ENCODE measurements at places on chromosomes 13 and 19. TPM values are rescaled to one million over a fixed set of nuclear protein-coding genes. Genes with fewer than 3 reads are reported as not detected.

DNA sequence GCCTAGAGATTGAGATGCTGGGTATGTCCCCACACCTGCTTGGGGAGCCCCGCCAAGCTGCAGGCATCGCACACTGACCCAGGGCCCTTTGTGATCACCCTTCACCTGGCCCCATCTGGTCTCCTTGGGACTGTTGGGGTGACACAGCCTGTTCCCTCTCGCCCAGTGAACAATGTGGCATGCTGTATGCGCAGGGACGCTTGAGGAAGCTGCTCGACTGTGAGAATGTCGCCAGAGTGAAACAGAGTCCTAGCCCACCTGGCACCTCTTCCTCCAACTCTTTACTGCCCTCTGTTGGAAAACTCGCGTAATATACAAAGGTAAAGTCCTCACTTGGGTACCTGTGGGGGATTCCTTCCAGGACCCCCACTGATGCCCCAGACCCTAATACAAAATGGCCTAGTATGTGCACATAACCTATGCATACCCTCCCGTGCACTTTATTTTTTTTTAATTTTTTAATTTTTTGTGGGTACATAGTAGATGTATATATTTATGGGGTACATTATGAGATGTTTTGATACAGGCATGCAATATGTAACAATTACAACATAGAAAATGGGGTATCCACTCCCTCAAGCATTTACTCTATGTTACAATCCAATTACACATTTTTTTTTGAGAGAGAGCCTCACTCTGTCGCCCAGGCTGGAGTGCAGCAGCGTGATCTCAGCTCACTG lies 9.0 kb downstream of the BLOC1S3 start:
- peak; percentile 36 for DNase-seq

DNA sequence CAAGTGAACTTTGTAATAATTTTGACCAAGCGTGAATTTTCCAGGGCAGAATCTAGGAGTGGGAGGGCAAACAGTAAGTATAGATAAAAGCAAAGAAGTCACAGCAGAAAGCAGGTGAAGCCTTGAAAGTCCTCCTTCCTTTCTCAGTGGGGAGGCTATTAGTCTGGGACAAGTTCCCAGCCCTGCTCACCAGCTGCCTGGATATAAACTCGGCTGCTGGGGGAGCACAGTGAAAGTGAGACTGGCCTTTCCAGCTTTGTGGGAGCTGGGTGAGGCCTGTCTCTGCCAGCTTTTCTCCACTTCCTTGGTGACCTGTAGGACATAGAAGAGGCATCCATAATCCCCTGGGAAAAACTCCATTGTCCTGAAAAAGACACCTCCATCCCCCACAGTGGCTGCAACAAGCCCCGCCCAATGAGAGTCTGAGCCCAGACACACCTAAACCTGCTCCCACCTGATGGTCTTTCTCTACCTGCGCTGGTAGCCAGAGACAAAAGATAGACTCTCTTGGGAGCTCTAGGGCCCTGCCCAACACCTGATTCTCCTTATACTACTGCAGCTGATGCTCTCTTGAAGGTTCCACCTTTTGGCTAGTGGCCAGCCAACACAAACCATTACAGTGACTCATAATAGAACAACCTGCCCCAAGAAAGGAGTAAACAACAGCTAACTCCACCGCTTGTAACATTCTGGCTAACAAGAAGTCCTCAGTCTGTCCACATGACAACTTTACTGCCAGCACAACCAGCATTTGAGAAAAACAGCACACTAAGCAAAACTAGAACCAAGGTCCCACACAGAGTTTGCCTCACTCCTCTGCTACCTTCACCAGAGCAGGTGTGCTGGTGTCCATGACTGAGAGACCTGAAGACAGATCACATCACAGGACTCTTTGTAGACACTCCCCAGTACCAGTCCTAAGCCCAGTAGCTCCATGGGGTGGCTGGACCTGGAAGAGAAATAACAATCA lies 252.2 kb upstream of the SLITRK6 start:
- no peak for DNase-seq

DNA sequence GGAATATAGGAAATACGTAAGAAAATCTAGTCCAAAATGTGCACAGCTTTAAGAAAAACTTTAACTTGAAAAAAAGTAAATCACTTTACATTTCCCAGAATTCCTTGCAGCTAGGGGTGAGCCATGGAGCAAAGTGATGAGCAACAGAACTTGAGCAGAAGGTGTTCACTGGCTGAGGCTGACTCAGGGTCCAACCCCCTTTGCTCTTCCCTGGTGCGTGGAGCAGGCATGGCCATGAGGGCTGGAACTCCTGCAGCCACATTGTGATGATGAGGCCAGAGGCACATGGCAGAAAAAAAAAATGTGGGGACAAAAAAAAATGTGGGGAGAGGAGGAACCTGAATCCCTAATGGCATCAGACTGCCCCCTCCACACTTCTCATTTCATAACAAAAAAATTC lies 9.9 kb upstream of the PLA2G4C start:
- DNase-seq, result no peak

GRCh38 chr13:38636761-38637160 lies 50.1 kb upstream of the FREM2 start:
- DNase-seq, result no peak

GRCh38 chr19:48965806-48966540 lies 864 bp downstream of the FTL start:
- DNase-seq, result peak; percentile 96

DNA sequence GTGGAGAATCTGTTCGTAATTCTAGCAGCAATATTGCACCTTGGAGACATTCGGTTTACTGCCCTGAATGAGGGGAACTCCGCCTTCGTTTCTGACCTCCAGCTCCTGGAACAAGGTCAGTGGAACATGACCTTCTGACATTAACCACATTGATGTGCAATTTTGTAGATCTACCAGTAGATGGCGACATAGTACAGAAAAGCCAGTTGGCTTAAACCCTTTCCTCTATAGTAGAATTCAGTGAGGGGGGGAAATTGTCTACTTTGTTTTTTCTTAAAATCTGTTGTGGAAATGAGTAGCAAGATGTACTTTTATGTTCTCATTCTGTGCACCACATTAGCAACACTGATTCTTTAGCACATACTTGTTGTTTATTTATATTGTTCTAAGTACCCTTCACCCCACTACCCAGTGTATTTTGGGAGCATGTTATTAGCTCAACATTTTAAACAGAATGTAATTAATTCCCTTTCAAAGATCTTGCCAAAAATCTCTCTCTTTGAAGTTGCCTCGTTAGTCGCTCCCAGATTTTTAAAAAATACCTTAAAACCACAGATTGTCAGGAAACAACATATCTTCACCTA lies 332.2 kb downstream of the MYO16 start:
- peak; percentile 4 for DNase-seq

GRCh38 chr13:80039000-80039399 lies 301.9 kb downstream of the SPRY2 start:
- no peak for DNase-seq

DNA sequence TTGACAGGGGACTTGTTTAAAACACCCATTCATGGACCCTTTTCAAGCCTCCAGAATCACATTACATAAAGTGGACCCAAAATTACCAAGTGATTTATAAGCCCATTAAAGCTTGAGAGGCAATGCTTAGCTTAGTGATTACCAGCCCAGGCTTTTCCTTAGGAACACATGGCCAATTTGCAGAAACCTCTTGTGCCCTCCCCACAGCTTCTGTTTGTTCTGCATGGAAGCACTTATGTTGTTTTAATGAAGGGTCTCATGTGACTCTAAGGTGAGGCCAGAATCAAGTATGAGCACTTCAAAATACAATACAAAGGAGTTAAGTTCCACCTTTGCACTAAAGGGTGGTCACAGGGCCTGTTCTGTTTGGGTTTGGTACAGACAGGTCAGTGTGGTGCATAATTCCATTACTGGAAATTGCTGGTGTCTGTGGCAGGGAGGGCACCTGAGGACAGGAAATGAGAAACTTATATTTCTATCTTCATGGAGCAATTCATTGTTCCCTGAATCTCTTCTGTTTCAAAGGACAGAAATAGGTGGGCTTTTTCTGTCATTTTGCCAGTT lies 15.3 kb downstream of the ZNF486 start:
- DNase-seq, result no peak

GRCh38 chr13:114259374-114259773 lies 22.0 kb upstream of the UPF3A start:
- DNase-seq, result no peak

DNA sequence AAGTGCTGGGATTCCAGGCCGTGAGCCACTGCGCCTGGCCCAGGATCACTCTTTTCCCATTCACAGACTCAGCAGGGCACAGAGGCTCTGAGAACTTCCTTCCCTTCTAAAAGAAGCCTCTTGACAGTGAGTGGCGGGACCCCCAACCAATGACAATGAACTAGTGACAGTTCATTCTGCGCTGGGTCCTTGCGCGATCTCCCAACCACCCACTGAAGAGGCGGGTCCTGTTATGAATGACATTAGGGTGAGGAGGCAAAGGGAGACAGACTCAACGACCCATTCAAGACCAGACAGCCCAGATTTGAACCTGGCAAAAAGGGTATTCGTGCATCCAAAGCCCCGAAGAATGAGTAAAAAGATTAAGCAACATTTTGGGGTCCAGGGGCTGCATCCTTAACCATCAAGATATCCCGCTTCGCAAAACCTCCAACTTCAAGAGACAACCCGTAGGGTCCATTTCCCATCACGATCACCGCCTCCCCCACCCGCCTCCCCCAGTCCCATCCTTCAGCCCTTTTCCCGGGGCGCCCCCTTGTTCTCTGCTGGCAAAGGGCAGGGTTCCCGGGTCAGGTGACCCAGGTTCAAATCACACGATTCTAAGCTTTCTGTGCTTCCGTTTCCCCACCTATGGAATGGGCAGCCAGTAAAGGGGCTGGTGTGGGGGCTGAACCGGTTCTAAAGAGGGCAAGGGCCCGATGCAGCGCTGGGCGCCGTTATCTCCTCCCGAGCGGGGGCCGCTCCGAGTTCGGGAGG lies 719 bp downstream of the SUGP2 start:
- DNase-seq, result peak; percentile 97

DNA sequence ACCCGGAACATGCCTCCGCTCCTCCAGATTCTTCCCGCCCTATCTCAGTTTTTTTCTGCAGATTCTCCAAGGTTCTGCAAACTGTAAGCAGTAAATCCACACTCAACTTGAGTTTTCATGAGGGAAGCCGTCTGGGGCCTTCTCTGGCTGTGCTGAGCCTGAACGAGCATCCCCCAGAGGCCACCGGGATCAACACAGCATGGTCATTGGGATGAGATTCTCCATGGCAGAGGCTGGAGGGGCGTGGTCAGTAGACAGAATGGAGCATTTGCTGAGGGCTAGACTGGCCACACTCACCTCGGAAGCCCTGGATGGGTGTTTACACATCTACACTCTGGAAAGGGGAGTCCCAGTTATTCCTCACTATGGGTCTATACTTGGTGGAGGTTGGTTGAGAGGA lies 2.3 kb upstream of the LILRA4 start:
- DNase-seq, result no peak

DNA sequence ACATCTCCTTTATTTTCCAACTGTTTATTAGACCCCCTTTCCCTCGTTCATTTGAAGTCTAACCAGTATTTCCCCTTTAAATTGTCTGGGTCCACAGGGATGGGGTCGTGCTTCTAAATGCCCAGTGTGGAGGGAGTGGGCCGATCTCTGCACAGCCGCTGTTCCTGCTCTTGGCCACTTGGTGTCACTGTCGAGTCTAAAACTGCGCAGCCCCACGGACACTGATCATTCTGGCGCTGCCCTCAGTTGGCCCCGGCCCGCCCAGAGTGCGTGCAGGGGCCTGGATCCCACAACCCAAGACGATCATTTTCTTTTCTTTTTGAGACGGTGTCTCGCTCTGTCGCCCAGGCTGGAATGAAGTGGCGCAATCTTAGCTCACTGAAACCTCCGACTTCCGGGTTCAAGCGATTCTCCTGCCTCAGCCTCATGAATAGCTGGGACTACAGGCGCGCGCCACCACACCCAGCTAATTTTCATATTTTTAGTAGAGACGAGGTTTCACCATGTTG lies 12.0 kb downstream of the WDR88 start:
- peak; percentile 76 for DNase-seq

DNA sequence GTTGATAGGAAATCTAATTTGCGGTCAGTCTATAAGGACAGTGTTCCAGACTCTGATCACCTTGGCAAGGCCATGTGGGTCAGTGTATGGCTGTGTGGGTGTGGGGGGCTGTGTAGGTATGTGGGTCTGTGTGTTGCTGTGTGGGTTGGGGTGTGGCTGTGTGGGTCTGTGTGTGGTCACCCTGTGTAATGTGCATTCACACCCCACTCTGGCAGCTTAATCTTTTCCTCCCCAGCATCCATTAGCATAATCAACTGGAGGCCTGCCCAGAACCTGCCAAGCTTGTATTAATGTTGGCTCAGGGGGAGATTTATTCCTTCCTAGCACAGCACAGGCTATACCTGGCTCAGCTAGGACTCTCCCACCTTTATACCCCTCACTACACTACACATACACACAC lies 203.2 kb downstream of the TUBA3C start:
- DNase-seq, result no peak

DNA sequence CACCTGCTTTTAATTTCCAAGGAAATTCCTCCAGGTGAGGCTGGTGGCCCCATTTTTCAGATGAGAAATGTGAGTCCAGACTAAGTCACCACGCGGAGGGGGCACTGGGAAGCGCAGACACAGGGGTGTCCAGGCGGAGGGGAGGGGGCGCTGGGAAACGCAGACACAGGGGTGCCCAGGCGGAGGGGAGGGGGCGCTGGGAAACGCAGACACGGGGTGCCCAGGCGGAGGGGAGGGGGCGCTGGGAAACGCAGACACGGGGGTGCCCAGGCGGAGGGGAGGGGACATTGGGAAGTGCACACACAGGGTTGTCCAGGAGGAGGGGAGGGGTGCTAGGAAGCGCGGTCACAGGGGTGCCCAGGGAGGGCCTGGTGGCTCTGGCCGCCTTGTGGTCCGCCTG lies 3.5 kb downstream of the GRK1 start:
- no peak for DNase-seq

- DNase-seq, result no peak
Observed at GRCh38 chr13:46630431-46631178, 77.6 kb downstream of the LRCH1 start.

DNA sequence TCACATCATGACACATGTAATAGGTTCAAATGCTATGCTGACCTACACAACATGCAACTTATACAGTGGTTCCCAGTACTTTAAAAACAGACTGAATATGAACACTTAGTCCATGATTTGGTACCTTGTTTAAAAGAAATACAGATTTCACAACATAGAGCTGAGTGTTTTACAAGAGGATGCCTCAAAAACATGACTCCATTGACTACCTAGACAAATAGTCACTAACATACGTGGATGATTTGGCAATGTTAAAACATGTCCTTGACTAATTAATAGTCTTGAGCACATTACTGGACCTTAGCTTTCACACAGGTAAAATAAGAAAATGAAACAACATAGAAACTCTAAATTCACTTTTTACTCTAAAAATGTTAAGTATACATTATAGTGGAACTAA lies 300.1 kb downstream of the DIAPH3 start:
- DNase-seq, result no peak

- no peak for DNase-seq
Observed at GRCh38 chr13:46314587-46314986, 72.5 kb downstream of the RUBCNL start.

Gene TEX26
- total RNA-seq, result not detected

Gene SLC10A2
- not detected for total RNA-seq

Gene ZNF415
- 3.7 TPM for total RNA-seq

Gene KLF2
- 1.0 TPM for total RNA-seq

Gene ZNF460
- total RNA-seq, result 63.1 TPM

Gene DYRK1B
- total RNA-seq, result 5.4 TPM

Gene FGF14
- total RNA-seq, result not detected

Gene CEACAM4
- total RNA-seq, result not detected

Gene OVOL3
- not detected for total RNA-seq

Gene BEST2
- total RNA-seq, result not detected

Gene TSHZ3
- total RNA-seq, result 0.16 TPM
